ENCODE measurements at places on chromosomes 12 and 14.

- no peak for DNase-seq
Observed at GRCh38 chr14:60356906-60357550, 108.0 kb downstream of the PPM1A start.

DNA sequence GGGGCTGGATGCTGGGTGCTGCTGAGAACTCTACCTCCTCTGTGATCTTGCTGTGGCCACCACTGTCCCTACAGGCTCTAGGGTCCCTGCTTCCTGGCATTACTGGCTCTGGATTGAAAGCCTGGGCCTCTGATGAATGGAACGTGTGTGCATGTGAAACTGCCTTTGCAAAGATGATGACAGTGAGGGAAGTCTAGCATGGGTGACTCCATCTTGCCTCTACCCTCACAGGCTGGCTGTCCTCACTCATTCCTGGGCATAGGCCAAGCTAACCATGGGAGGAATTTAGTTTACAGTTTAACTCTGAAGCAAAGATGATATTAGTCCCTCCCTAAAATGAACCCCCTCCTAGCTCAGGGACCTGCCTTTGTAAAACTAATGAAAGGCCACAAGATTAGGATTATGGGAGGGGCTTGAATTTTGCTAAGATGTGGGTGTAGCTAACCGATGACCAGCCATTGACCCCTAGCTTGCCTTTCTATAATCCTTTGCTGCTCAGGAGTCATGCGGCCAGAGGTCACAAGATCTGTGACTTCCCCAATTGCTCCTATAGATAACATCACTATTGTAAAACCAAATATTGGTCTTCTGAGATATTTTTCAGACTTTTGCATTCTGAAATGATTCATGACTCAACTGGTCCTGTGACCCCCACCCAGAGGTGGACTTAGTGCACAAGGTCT, 2.2 kb upstream of the C1S start:
- no peak for DNase-seq

- no peak for DNase-seq
Observed at GRCh38 chr12:20482491-20483054, 114.2 kb downstream of the PDE3A start.

DNA sequence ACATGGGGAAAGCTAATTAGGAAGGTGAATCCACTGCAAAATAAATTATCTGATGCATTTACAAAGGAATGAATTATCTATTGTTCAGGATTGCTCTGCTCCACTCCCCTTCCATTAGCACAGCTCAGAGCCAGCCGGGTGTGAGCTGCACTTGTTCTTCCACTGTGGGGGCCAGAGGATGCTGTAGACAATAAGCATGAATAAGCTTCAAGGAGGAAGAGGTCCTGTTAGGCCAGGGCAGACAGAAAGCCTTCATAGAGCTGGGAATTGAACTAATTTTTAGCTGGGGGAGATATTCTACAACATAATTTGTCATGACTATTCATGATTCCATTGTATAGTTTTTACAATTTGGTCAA, 137.6 kb upstream of the MAX start:
- DNase-seq, result no peak

Measured in GM04503 (cell line).